ENCODE measurements at places on chromosomes 3 and 15. TPM values are rescaled to one million over a fixed set of nuclear protein-coding genes. Genes with fewer than 3 reads are reported as not detected.

BTLA gene
- not detected for total RNA-seq

ITIH3 gene
- 1.2 TPM for total RNA-seq

SYNM gene
- total RNA-seq = 1.1 TPM

RBPMS2 gene
- 37.5 TPM for total RNA-seq

DCLK3 gene
- total RNA-seq = 0.12 TPM
